ENCODE measurements at places on chromosomes 6 and 20.

- DNase-seq: no peak
Measured at GRCh38 chr6:54071821-54072340, 39.4 kb upstream of the MLIP start.

DNA sequence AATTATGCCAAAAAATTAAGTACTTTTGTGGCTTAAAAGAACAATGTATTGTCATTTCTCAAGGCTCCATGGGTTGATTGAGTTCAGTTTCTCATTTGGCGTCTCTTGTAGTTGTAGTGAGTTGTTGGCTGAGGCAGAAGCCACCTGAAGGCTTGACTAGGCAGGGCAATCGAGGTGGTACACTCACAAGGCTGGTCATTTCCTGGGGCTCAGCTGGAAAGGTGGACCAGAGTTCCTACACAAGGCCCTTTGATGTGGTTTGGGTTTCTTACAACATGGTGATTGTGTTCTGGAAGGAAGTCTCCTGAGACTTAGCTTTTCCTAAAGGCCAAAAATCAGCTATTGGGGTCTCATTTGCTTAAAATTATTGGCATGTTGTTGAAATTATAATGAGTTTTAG lies 22.6 kb downstream of the MAS1 start:
- no peak for DNase-seq

GRCh38 chr6:153074761-153075160 lies 56.3 kb downstream of the RGS17 start:
- no peak for DNase-seq

- no peak for DNase-seq
Measured at GRCh38 chr20:15756754-15757115, 816.5 kb downstream of the KIF16B start.

- DNase-seq: no peak
Measured at GRCh38 chr20:63165356-63166192, 50.4 kb downstream of the YTHDF1 start.

DNA sequence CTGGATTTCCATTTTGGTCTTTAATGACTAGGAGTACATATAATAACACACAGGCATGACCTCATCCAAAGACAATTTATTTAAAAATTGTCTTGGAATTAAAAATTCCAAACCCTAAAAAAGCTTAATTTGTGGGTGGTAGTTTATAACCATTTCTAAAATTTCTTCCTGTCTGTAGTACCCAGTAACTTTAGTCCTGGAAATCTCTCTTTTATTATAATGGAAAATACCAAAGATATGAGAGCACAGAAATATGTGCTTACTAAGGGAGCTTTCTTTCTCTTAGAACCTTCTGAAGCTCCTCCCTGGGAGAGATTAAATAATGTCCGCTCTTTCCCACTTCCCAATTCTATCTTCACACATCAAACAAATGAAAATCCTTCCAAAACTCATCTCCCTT lies 70.5 kb upstream of the PRL start:
- DNase-seq: no peak

DNA sequence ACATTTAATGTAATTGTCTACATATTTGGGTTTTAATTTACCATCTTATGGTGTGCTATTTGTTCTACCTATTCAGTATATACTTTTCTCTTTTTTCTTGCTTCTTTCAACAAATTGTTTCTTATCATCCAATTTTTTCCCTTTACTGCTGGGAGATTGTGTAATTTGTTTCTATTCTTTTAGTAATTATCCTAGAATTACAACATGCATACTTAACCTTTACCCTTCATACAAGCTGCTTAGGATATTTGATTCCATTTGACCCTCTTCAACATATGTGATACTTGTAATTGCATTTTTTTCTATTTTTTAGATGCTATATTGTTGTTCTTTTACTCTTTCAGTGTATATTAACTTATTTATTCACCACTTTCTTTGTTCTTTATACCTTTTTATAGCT lies 15.1 kb upstream of the TBPL1 start:
- DNase-seq: no peak

DNA sequence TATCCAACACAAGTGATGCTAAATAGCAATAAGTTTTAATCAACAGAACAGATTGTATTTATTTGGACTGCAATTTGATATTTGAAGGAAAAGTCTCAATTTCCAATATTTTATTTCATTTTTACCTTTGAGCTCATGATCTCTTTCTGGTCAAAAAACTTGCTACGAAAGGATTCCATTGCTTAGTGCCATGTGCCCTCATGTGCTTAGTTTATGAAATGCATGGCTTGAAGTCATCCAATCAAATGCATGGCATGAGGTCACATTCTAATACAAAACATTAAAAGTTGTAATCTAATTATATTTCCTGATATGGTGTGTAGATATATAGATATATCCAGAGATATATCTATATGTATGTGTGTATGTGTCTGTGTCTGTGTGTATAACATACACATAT lies 321.2 kb upstream of the ADGRB3 start:
- no peak for DNase-seq

DNA sequence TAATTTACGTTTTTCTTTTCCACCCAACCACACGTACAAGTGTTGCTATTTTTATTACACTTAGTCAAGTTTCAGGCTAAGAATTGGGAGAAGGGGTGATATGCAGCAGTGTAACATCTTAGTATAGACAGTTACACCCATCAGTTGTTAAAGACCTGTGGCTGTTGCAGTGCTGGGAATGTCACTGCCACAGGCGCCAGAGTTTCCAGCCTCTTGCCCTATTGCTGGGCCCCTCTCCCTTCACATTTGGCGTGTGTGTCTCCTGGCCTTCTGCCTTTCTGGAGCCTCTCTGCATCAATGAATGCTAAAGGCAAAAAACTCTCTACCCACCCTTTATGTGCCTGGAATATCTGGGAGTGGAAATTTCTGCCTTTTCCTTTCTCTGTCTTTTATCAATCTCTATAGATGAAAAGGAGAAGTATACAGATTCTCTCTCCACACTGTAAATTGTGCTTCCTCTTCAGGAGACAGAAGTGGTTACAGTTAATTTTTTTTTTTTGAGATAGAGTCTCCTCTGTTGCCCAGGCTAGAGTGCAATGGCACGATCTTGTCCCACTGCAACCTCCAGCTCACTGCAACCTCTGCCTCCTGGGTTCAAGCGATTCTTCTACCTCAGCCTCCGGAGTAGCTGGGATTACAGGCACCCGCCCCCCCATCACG lies 73.0 kb downstream of the TIAM2 start:
- DNase-seq: no peak

DNA sequence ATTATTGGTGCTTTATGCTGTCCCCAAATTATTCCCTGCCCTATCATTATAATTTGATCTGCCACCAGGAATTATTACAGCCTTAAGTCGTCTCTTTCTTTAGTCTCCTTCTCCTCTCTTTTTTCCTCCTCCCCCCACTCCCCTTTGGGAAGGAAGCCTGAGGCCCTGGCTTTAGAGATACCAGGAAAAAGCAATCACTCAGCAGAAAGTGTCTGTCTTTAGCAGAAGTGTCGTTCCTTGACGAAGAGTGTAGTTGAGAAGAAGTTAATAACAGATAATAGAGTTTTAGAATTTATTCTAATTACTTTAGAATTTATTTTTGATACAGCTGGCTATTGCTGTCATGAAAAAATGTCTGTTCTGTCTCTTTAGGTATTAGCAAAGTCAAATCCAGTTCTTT lies 16.5 kb downstream of the LIN28B start:
- no peak for DNase-seq

GRCh38 chr20:37007898-37008649 lies 56.6 kb upstream of the SAMHD1 start:
- DNase-seq: no peak

- DNase-seq: no peak
Measured at GRCh38 chr6:44333273-44333919, 9.1 kb upstream of the SPATS1 start.

DNA sequence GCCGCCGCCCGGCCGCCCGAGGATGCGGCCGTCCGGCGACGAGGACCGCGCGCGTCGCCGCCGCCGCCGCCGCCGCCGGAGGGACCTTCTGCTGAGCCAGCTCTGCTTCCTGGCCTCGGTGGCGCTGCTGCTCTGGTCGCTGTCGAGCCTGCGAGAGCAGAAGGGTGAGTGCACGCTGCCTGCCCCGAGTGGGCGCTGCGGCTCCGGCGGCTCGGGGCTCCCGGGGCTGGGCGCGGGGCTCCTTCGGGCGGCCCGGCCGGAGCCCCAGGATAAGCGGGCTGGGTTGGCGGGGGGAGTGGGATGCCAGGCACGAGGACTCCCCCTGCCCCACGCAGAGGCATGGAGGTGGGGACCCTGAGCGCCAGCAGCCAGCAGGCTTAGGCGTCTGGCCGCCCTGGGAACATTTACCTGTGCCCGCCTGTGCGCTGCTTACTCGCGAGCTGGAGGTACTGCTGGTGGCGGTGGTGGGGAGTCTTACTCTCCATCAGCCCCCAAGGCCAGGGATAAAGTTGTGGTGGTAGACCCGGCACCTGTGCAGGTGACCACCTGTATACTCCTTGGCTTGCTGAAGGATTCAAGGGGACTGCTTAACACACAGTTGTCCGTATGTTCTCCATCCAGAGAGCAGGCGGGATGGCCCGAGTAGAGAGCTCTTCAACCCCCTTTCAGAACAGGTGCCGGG lies 520 bp downstream of the SLC24A3 start:
- no peak for DNase-seq

GRCh38 chr6:25363427-25363826 lies 84.3 kb downstream of the CARMIL1 start:
- no peak for DNase-seq

Data from stimulated activated CD4-positive, alpha-beta T cell treated with anti-CD3 and anti-CD28 coated beads, Interleukin-1b, Interleukin-23, amount 100 ng/mL, for 4 hours (primary cell).